T-helper 1 cell (primary cell): ENCODE measurements at places on chromosomes 4 and X.
A peak's percentile ranks its signal among the peaks of the same experiment; 100 is the strongest.

- DNase-seq: no peak
Observed at GRCh38 chrX:8980756-8981155, 53.2 kb downstream of the FAM9B start.

DNA sequence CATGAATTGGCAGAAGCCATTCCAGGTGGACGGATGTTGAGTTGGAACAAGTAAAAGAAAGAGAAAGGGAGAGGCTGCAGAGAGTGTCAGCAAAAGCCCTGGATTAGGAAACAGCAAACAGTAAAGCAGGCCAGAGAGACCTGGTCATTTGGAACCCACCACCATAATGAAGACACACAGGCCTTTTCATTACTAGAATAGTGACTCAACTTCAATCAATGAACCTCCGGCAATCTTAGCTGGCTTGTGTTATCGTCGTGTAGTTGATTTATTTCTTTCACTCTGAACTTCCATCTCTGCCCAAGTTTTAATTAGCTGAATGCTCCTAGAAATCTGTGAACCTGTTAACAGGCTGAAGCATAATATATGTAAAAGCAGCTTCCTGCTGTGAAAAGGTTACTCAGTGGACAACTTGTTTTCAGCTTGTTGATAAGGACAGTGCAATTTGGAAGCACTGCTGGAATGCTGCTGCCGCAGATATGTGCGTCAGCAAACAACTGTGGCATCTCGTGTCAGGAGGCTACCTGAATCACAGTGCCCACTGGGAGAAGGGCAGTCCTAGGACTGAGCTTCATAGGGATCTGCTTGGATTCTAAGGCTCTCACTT, 68.8 kb downstream of the SPANXN4 start:
- DNase-seq: no peak

GRCh38 chr4:14345356-14345775, 656.9 kb upstream of the CPEB2 start:
- no peak for DNase-seq

- DNase-seq: no peak
Observed at GRCh38 chrX:47180346-47180745, 13.3 kb upstream of the UBA1 start.

DNA sequence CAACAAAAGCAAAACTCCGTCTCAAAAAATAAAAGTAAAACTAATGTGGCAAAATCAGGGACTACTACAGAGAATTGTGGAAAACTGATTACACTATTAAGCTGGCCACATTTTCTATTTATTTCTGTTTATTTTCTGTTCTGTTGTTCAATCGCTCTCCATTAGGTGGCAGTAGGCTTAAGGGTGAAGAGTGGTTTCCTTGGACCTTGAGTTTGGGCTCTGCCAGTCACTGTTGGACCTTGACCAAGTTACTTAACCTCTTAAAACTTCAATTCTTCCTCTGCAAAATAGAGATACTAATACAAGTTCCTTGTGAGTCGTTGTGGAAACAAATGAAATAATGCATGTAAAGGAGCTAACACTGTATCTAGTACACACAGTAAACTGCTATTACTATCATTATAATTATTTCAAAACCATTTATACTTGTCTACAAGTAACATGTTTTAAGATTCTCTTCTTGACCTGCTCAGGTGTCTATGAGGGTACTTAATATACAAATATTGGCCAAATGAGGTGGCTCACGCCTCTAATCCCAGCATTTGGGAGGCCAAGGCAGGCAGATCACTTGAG, 15.2 kb downstream of the HSD17B11 start:
- no peak for DNase-seq

GRCh38 chr4:68717999-68718398, 47.5 kb upstream of the UGT2B15 start:
- no peak for DNase-seq

DNA sequence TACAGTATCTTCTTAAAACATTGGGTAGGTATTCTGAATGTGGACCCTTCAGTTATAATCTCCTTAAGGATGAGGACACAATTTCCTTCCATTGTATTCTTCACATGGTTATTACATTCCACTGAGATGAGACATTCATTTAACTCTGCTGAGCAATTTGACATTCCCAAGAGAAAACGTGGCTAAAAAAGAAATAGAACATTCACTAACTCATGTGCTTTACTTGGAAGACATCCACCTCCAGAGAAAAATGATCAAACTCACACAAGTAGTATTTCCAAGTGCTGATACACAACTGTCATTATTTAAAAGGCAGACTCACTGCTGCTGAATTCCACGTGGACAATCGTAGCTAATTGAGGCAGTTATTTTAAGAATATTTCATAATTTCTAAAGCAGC, 227.9 kb upstream of the ANKRD50 start:
- DNase-seq: no peak

GRCh38 chrX:68193234-68193633, 240.1 kb downstream of the OPHN1 start:
- DNase-seq: no peak

DNA sequence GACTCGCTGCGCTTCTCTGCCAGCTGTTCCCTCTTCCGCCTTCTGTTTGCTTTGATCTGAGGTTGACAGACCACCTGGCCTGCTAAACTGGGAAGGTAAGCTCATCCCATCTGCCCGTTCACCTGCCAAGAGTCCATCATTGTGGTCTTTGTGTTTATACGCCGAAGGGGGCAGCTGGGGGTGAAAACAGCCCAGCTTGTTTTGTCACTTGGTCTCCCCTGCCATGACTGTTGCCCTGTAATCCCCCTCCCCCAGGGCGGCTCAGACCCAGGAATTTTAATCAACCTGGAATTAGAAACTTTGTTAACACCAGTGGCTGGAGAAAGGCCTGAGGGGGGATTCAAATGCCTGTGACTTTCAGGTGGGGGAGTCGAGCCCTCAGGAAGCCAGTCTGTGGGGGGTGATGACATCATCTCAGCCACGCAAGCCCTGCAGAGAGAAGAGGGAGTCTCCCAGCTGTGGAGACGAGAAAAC, 333.3 kb downstream of the BCOR start:
- no peak for DNase-seq

- DNase-seq: no peak
Observed at GRCh38 chr4:112038861-112039260, 106.4 kb upstream of the FAM241A start.

- no peak for DNase-seq
Observed at GRCh38 chr4:188110741-188111471, 1.5 kb upstream of the TRIML2 start.

- no peak for DNase-seq
Observed at GRCh38 chr4:151315212-151315886, 10.1 kb downstream of the SH3D19 start.

DNA sequence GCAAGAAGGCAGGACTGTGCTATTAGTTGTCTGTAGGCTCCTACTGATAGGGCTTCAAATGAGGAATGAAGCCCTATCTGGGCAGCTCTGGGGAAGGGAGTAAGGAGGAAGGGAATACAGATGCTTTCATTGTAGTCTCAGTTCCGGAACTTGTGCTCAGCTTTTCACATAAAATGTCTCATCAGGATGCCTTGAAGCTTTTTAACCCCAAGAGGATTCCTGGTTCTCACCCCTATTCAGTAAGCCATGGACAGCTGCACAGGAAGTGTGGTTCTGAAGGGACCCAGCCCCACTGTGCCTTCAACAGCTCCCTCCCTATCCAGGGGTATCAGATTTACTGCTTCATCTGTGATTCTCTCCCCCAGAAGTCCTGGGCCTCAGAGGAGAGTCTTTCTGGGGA, 5.0 kb downstream of the ARMCX5 start:
- DNase-seq: no peak

- no peak for DNase-seq
Observed at GRCh38 chrX:19673375-19674040, 158.2 kb upstream of the MAP3K15 start.

- no peak for DNase-seq
Observed at GRCh38 chr4:11073621-11074051, 355.1 kb downstream of the HS3ST1 start.

GRCh38 chr4:87026800-87027495, 92.1 kb downstream of the AFF1 start:
- no peak for DNase-seq

DNA sequence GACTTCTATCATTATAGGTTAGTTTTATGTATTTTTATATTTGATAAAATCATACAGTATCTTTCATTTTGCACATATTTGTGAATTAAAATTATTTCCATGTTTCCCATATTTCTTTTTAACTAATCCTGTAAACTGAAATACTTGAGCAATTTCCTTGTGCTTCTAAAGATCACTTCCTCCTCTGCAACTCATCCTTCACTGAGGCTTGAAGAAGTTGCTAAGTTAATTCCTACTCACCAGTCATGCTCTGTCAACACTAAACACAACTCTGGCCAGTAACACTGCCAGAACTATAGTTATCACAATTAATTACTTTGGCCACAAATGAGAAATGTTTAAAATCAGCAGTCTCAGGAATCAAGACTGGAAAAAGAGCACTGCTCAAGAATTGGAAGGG, 6.7 kb downstream of the SPATA4 start:
- no peak for DNase-seq

DNA sequence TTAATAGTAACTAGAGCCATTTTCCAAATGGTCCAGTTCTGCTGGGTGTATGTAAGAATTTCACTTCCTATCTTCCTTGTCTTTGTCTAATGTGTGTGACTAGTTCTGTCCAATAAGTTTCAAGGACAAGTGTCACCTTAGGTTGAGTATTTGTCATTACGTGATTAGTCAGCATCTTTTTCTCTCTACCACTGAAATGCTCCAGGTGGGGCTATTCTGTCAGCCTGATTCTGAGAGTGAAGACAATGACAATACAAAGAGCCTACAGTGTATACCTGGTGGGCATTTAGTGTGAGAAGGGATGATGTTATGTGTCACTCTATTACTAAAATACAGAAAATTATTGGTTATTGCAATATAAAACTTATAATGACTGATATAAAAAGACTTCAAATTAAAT, 876.3 kb downstream of the C4orf33 start:
- no peak for DNase-seq

- DNase-seq: no peak
Observed at GRCh38 chrX:9557091-9557490, 92.2 kb downstream of the TBL1X start.

GRCh38 chr4:173519111-173520101, 10.6 kb downstream of the HAND2 start:
- DNase-seq: no peak

DNA sequence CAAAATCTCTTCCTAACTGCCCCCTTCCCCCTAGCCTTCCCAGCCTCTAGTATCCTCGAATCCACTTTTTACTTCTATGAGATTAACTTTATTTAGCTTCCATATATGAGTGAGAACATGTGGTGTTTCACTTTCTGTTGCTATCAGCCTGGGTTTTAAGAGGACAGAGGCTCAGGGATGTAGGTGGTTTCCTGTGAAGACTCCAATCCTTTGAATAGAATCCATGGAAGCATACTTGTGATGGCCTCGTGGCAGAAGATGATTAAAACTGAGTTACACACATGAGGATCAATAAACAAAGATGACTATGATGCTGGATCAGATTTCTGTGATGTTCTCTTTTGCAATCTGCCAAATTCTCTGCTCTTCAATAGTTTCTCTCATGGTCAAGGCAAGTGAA, 29.8 kb downstream of the CD99L2 start:
- DNase-seq: no peak

GRCh38 chr4:42865572-42866189, 26.8 kb upstream of the GRXCR1 start:
- DNase-seq: peak; percentile 13

- no peak for DNase-seq
Observed at GRCh38 chrX:135393051-135393450, 28.7 kb upstream of the SMIM10L2A start.

DNA sequence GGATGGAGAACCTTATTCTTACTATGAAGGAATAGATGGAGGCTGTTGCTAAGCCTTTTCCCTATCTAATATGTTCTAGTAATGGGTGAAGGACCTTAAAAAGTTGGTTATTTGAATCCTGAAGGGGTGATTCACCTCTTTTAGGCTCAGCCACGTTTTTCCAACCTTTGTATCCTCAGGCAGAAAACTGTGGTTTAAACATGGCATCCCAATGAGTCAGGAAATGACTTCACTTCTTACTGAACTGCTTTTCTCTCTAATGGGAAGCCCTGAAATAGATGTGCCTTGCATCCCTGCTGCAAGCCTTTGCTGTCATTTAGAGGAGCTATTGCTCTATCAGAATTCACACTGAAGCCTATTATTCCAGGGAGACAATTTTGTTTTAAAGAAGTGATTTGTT, 191.0 kb upstream of the ARX start:
- no peak for DNase-seq

- DNase-seq: no peak
Observed at GRCh38 chr4:172995161-172995560, 173.4 kb upstream of the GALNT7 start.

GRCh38 chr4:175806727-175807126, 5.3 kb downstream of the GPM6A start:
- DNase-seq: no peak

- DNase-seq: no peak
Observed at GRCh38 chr4:86831262-86832130, 17.7 kb downstream of the SLC10A6 start.

GRCh38 chr4:41428601-41429279, 109.2 kb upstream of the LIMCH1 start:
- DNase-seq: no peak

DNA sequence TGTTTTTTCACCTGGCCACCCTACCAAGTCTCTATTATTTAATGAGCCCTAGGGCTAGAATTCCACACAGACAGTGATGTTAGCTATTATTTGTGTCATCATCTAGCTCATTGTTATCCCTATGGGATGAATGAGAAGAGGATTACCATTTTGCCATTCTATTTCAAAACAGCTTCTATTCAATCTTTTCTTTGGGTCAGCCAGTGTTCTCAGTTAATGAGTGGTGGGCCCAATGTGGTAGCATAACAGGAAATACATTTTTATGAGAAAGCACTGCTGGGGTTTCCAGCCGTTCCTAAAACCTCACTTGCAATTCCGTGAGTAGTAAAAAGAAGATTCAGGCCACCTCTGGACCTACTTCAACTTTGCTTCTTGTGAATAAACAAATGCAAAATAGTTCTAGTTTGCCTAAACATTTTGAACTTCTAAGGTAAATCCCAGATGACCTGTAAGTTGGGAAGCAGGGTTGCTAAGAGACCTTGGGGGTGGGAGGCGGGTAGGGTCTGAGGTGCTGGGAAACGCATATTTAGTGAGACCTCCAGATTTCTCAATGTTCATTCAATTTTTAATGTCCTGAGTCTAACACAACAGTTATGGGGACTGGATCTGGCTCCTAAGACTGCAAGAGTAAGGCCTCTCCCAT, 24.8 kb upstream of the CYP2U1 start:
- DNase-seq: no peak

DNA sequence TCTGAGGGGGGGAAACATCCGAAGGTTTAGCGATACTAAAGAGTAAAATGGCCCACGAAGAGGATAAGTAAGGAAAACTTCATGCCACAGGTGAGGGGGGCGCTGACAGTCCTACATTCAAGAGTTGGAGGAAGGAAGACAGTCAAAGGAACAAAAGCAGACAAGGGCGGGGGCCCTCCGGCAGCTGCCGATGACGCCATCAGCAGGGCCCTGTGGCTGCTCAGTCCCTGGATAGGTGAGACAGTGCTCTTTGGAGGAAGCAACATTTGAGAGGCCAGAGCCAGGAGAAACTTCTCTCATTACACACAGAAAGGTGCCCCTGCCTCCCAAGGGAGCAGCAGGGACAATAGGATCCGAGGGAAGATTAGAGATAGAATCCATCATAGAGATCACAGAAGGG, 41.5 kb downstream of the RAB40AL start:
- no peak for DNase-seq
